ENCODE measurements at places on chromosomes 12 and 14. TPM values are rescaled to one million over a fixed set of nuclear protein-coding genes. Genes with fewer than 3 reads are reported as not detected.

DHRS4 gene
- 39.5 TPM for total RNA-seq

CIROP gene
- 0.19 TPM for total RNA-seq

TIGAR gene
- total RNA-seq, result 7.5 TPM

CMA1 gene
- total RNA-seq, result not detected

IGFBP6 gene
- 1,141 TPM for total RNA-seq

All from esophagus muscularis mucosa (tissue), 4 donors.